Foreskin melanocyte (primary cell): ENCODE measurements at places on chromosomes 11 and 22.

DNA sequence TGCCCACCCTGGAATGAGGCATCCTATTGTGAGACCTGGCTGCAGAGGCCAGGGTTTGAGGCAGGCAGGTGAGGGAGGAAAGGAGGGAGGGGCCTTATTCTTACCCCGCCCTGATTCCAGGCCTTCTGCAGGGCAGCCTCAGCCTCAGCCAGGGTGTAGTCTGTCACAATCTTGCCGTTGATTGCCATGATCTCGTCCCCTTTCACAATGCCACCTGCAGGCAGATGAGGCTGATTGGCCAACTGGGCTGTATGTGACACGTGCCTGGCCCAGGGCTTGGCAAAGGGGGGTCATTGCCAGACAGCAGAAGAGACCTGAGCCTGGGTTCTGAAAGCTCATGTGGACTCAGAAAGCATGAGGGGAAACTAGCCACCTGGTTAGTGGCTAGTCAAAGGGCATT is 21.4 kb upstream of the ABCC8 start:
- no peak for DNase-seq

GRCh38 chr11:117170210-117170609 is 8.3 kb upstream of the SIDT2 start:
- no peak for DNase-seq

GRCh38 chr22:40463017-40463631 is 92.7 kb downstream of the SGSM3 start:
- DNase-seq: no peak

- DNase-seq: no peak
These were observed 375.1 kb downstream of the BUD13 start for GRCh38 chr11:116397602-116398084.
